NCI-H1436 (cell line): ENCODE measurements at places on chromosomes 5 and 9.

- DNase-seq, result no peak
These were observed 149.8 kb upstream of the CDKN2B start for GRCh38 chr9:22158927-22159346.

- DNase-seq, result no peak
These were observed 174.6 kb upstream of the ZNF608 start for GRCh38 chr5:124920909-124921666.

DNA sequence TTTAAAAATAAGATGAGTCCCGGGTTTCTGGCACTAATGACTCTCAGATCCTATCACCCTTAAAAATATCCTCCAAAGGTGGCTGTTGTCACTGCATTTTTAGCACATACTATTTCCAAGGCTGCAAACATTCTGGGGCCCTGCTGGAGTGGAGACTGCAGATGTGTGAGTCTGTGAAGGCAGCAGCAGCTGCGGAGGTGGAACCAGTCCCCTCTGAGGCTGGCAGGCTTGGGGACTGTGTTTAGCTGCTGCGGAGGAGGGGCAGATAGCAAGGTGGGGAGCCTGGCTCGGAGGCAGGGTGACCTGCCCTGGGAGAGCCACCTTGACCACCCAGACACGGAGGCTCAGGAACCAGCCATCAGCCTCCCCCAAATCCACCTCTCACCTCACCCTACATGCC lies 77.0 kb downstream of the C5orf15 start:
- no peak for DNase-seq

GRCh38 chr9:15999422-16000339 lies 446.8 kb downstream of the CCDC171 start:
- DNase-seq, result no peak

- no peak for DNase-seq
These were observed 149.7 kb downstream of the ATP10B start for GRCh38 chr5:160702311-160702803.

DNA sequence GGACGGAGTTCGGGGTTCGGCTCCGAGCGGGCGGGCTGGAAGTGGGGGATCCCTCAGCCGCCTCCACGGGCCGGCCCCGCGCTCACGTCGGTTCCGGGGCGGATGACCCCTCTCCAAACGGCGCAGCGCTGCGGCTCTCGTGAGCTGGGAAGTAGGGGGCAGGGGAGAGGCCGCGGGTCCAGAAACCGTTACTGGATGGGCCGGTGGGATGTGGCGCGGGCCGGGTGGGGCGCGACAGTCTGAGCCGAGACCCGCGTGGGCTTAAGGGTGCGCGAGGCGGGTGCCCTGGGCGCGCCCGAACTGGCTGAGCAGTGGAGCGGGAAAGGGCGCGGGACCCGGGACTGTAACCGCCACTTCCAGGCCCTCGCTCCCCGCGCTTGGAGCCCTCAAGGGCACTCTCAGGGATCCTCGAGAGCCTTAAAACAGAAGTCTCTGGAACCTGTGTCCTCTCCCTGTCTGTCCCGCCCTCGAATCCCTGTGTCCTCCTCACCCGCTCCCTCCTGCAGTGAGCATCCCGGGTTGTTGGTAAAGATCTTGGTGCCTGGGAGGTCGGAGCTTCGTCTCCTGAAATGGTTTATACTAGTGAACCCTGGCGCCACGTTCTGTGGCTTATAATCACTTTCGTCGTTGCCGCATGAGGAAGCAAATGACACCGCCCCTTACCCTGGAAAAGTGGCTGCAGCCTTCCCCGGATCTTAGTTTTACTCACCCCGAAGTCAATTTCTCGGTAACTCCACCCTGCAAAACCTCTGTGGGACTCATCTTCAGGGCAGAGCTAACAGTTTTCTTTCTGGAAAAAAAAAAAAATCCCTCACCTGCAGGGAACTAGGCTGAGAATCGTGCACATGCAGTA lies 571 bp upstream of the MARCHF11 start:
- DNase-seq, result no peak

GRCh38 chr5:493758-494157 lies 30.5 kb downstream of the SLC9A3 start:
- DNase-seq, result no peak

DNA sequence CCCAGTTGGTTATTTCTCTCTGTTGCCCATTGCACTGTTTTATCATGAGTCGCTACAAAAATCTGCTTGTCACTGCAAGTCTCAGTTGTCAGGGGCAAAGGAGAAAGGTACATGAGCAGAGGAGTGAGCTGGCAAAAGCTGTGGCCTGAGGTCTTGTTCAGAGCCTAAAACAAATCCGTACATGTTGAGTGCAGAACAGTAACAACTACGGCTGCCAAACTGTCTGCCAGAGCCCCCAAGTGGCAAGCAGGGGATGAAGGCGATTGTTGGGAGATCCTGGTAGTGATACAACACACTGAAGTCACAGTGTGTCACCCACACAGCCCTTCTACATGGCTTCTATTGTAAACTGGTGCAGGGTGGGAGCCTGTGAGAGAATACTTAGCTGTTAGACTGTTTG lies 50.9 kb downstream of the BRINP1 start:
- no peak for DNase-seq

DNA sequence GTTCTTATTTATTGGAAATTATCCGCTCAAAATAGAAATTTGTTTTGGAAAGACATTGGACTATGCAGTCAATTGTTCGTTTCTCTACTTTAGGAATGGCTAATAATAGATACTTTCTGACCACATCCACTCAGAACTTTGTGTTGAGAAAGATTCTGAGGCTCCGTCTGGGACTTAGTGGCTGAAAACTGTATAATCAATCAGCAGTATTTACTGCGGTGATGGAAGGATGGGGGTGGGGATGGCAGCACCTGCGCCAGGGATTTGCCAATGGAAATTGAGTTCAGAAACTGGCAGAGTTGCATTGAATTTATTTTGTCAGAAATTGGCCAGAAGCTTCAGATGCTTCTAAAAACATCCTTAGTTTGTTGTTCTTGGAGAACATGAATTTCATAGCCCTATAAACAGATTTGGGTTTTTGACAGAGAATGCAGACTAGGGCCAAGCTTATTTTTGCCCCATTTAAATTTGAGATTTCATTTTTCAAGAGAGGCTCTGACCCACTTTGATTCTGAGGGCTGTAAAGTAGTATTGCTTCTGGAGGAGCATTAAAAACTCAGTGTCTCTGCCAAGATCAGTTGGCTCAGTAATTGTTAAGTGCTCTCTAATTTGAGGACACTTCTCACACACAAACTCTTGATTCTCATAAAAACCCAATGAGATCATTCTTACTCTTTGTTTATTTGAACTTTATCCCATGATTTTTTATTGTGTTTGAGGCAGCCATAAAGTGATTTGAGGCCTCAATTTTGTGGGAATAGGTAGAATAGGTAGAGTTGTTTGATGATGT lies 215.1 kb downstream of the CD180 start:
- DNase-seq, result peak; percentile 4

DNA sequence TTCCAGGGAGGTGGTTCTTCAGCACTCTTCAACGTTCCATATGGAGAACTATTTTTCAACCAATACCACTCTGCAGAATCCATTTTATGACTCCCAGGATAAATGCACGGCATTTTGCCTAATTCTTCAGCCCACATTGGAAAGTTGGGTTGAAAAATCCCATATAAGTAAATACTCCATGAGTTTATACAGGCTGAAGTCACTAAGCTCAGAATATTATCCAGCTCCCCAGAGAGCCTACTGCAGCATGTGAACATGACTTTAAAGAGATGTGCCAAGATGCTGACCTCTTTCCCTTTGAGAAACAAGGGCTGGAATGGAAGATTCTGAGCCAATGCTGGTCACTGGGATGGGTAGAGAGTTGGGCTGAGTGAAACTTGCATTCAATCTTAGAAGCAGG lies 111.9 kb upstream of the SLIT3 start:
- DNase-seq, result no peak

GRCh38 chr5:38719916-38720315 lies 125.9 kb upstream of the OSMR start:
- DNase-seq, result no peak

- DNase-seq, result no peak
These were observed 218.4 kb downstream of the EBF1 start for GRCh38 chr5:158881091-158881880.

DNA sequence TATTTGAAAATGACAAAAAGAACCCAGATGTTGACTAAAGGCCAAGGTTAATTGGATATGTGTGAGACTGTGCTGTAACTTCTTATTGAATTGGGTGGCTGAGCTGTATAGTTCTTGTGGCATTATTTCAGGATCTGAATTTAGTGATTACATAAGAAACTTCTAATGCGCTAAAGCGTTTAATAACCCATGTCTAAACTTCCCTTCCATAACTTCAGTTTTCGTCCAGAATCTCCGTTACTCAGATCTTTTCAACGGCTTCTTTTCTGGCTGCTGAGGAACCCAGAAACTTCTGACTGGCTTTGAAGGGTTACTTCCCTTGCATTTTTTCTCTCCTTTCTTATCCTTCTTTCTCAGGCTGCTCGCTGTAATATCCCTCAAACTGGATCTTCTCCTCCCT lies 28.1 kb upstream of the C9orf72 start:
- no peak for DNase-seq

GRCh38 chr5:65332591-65332990 lies 149.1 kb downstream of the ADAMTS6 start:
- no peak for DNase-seq

DNA sequence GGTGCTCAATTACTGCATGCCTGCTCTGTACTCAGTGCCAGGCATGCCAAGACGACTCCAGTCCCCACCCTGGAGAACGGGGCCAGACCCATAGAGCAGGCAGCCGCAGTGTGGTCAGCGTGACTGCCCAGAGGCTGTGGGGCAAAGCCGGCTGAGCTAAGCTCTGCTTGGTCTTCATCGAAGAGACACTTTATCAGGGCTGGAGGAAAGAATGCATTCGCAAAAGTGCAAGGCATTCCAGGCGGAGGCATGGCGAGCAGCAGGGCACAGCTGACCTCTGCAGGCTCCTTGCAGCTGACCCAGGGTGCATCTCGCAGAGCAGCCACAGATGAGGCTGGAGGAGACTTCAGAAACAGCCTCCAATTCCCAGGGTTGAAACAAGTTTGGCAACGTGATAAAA lies 13.6 kb downstream of the MED27 start:
- DNase-seq, result no peak

DNA sequence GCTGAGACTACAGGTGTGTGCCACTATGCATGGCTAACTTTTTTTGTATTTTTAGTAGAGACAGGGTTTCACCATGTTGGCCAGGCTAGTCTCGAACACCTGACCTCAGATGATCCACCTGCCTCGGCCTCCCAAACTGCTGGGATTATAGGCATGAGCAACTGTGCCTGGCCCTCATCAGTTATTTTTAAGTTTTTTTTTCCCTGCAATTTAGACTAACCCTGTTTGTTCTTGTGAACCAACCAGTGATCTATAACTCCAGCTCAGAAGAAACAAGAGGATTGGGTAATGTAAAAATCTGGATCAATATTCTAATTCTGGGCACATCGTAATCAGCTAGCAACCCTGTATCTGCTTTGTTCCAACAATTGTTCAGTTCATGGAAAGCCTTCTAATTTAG lies 155.7 kb downstream of the NXNL2 start:
- DNase-seq, result no peak

DNA sequence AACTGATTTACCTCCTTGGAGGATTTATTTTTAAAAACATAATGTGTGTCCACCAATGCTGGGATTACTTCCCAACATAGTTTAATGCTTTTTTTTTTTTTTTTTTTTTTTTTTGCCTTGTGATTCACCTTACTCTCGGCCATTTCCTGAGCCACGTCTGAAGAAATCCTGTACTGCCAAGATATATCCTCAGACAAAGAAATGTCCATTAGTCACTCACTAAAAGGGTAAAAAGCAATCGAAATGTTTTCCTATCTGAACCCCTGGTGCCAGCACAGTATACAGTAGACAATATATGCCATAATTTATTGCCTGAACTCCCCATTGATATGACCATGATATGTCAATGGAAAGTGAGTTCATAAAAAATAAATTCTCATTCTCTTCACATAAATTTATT lies 344.1 kb downstream of the BNC2 start:
- DNase-seq, result no peak

GRCh38 chr5:92444888-92445287 lies 1061.8 kb upstream of the ARRDC3 start:
- DNase-seq, result no peak

DNA sequence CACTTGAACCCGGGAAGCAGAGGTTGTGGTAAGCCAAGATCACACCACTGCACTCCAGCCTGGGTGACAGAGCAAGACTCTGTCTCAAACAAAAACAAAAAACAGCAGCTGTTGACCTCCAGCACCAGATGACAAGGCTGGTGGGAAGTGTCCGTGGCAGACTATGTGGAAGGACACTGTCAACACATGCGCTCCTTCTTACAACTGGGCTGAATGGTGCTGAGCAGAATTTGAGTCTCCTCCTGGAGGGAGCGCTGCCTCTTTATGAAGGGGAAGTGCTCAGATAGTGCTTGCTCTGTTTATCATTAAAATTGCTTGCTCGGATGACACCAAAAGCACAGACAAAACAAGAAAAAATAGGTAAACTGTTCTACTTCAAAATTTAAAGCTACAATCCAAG lies 9.2 kb upstream of the CFAP157 start:
- DNase-seq, result no peak

- no peak for DNase-seq
These were observed 769.3 kb downstream of the TLR4 start for GRCh38 chr9:118473521-118473920.

DNA sequence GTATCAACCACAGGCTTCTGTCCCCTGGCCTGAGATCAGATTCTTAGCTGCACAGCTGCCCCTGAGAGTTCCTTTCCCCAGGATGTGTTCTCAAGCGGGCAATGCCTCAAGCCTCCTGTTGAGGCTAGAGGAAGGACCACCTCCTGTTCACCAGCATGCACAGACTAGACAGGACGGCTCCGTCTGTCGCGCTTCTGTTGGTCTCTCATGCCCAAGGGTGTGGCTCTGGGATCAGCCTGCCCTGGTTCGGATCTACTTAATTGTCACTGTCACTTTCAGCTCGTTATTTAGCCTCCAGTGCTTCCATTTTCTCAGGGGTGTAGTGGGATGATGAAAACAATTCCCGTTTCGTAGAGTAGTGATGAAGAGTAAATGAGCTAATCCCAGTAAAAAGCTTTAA lies 103.1 kb downstream of the KCNIP1 start:
- DNase-seq, result no peak

DNA sequence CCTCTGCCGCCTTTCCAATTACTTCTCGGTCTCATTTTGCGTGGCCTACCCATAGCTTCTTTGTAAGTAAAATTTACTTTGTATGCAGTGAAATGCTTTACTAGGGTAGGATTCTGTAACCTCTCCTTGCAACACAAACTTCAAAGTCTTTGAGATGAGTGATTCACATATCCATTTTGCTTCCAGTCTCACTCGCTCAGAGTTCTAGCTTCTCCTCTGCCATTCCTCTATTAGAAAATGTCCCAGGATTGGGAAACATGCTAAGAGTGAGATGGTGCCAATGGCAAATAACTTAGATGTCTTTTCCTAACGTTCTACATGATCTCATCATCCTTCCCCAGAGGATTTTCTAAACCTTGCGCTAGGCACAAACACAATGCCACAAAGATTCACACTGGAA lies 270.5 kb upstream of the SLC30A5 start:
- no peak for DNase-seq

DNA sequence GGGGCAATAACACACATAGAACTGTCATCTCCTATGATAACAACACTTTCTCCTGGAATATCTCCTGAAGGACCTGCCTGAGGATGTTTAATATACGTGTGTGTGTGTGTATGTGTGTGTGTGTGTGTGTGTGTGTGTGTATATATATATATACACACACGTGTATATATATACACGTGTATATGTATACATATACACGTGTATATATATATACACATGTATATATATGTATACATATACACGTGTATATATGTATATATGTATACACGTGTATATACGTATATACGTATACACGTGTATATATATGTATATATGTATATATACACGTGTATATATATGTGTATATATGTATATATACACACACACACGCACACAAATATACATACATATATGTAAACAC lies 27.5 kb downstream of the CDH18 start:
- DNase-seq, result no peak
